GM13976 (cell line): ENCODE measurements at places on chromosomes 6 and 20.

- DNase-seq = no peak
Observed at GRCh38 chr6:14838133-14838583, 407.7 kb upstream of the JARID2 start.

DNA sequence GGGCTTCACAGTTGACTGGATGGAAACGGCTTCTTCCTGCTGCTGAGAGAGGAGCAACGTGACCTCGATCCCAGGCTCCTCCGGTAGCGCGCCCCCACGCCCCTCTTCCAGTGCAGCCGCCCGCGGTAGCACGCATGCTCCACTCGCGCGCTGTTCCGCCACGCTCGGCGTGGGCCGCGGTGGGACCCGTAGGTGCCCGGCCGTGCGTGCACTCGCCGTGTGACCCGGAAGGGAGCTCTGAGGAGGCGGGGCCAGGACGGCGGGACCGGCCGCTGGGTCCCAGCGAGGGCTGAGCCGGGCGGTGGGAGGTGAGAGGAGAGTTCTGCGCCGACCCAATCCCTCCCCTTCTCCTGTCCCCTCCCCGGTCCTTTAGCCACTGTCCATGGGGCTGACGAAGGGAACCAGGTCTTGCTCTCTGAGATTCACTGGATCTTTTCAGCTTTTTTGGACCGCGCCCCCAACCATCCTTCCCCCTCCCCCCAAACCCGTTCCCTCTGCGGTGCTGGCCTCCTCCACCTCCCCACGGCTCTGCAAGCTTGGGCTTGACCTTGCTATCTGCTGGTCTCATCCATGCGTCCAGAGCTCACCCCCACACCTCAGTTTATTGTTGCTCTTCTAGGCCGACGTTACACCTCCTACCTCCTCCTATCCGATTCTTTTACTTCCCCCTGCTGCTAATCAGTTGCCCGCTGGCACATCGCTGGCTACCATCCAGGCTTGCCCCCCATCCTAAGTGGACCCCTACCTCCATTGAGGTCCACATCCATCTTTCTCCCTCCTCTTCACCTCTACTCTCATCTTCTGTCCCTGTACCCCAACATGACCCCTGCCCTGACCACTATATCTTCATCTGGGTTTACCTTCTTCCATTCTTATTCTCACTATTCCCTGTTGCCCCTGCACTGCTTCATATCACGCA, at the start of gene CUL9:
Gene CUL9 (plus strand): TSS at position 255 of the 919 bp plus-strand sequence. CDS start 2,115 bp downstream, outside the sequence.
- DNase-seq = peak; percentile 94

- DNase-seq = no peak
Observed at GRCh38 chr6:93343476-93343875, 75.9 kb downstream of the EPHA7 start.

DNA sequence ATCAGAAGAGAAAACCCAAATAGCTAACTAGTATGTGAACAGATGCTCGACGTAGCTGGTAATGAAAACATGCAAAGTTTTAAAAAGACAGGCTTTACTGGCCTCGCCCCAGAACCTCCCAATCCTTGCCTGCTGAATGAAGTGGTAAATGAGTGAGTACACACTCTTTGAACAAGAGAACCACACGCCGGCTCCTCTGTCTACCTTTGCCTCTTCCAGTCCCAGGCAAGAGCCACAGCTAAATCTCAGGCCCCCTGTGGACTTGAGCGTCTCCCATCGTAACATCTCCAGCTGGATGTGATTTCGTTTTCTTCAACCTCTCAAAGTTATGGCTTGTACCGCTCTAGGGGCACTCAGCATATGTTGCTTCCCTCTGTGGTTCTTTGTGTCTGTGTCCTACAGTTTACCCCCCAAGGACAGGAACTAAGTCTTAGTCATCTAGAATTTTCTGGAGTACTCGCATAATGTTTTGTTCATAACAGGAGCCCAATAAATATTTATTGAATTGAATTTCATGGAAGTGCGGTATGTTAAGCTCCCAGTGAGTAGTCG, 153.2 kb upstream of the TAB2 start:
- no peak for DNase-seq

DNA sequence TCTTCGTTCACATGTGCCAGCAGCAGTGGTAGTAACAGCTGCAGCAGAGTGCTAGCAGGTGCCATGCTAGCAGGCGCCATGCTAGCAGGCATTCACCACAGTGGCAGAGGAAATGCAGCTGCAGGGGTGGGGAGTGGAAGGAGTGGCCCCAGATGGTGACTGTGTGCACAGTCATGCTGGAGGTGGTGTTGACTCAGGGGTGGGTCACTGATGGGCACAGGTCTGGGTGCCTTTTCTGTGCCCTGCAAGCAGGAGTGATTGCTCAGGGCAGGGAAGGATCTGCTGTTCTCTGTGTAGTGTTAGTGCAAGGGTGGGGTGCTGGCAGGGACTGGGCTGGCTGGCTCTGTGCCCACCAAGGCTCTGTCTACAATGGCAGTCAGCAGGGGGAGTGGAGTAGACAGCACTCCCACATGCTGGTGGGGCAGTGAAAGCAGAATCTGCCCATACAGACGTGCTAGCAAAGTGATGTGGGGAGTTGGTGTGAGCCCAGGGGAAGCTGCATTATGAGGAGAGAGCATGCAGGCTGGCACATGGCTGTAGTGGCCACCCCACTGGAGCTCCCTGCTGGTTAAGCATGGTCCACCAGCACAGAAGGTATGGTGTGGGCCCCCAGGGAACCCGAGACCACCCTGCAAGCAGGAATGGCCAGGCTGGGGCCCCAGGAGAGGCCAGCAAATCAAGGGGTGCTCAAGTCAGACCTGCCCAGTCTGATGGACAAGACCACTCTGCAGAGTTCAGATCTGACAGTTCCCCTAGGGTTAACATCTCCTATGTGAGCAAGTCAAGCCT, 11.4 kb upstream of the TSPYL4 start:
- DNase-seq = no peak

DNA sequence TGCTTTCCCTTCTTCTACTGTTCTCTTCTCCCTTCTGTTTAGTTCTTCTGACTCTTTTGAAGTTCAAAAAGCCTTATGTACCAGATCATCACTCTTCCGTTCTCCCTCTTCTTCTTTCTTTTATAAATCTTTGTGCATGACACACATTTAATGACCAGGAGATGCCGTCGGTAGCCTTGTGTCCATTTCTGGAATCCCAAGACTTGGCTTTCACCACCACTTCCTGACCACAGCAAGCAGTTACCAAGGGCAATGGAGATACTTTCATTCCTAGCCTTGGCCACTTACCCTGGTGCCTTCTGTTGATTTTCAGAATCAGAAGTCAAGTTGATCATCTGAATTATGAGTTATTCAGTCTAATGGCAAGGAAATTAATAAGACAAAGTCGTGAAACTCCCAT, 268.5 kb upstream of the QKI start:
- no peak for DNase-seq

DNA sequence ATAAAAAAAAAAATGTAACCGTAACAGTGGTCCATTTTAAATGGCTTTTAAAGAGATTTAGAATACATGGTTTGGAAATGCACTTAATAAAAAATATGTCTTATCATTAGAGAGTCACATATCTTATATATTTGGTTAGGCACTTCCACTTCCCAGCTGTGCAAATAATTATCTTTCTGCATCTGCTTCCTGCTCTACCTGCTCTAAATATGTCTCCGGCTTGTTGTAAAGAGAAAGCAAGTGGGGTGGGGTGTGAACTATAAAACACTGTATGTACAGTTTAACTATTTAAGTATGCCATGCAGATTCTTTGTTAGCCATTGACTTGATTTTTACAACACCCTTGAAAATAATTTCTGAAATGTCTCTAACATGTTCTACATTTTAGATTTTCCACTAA, 106.3 kb downstream of the NKAIN2 start:
- no peak for DNase-seq

GRCh38 chr20:62770111-62770910, 26.0 kb upstream of the MRGBP start:
- DNase-seq = no peak

GRCh38 chr6:142886431-142887170, 58.4 kb downstream of the HIVEP2 start:
- DNase-seq = peak; percentile 15

GRCh38 chr20:17227669-17228623, 1.1 kb downstream of the PCSK2 start:
- DNase-seq = peak; percentile 13

DNA sequence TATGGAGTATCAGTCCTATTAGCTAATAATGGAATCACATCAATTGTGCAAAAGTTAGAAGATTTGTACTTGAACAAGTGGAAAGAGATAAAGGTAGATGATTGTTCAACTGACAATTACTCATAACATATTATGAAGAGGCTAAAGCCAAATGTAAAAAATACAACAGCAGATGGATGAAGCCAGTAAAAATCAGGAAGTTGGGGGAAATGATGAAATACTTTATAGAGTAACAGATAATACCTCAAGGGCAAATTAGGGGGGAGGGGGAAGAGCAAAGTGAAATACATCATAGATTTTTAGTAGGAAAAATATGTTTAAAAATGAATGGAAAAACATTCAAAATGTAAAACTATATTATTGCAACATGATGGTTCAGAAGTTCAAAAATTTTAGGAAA, 114.0 kb downstream of the PDSS2 start:
- DNase-seq = no peak

DNA sequence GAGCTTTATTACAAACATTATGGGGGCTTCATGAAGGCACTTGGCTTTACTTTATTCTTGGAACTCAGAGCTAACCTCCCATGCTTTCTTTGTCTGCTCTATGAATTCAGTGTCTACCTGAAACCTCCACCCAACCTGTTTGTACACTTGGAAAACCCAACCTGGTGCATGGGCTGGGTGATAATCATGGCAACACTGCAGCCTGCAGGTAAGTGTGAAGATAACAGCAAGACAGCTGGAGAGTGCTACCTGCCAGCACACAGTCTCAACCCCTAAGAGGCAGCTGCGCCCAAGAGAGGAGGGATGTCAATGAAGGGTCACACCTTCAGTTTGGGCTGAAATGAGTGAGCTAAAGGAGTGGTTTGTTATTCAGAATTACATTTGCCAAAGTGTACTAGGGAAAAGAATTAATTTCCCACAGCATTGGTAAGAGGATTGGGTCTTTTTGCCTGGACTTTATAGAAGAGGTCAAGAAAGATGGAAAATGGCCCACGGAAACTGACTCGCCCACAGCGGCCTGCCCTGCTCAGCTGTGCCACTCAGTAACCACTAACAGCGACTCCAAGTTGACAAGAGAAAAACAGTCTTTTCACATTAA, 24.4 kb downstream of the FOXQ1 start:
- DNase-seq = no peak
